CD4-positive, alpha-beta T cell treated with Interleukin-21 for 1 hour (primary cell): ENCODE measurements at places on chromosomes 5 and 9.

DNA sequence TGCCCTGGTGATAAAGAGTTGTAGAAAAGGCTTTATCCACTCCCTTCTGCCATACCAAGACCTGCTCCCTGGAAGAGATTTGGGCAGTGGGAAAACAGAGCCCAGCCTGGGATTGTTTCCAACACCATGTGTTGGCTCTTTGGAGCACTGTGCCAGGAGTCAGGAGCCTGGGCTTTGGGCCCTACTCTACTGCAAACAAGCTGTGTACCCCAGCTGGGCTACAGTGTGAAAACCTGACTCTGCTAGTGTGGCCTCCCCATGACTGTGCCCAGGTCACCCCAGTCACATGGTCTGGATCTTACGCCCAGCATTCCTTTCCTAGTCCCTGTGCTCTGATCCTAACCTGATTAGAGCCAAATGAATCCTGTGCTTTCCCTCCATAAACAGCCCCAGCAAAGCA lies 39.3 kb upstream of the SHB start:
- DNase-seq = no peak

DNA sequence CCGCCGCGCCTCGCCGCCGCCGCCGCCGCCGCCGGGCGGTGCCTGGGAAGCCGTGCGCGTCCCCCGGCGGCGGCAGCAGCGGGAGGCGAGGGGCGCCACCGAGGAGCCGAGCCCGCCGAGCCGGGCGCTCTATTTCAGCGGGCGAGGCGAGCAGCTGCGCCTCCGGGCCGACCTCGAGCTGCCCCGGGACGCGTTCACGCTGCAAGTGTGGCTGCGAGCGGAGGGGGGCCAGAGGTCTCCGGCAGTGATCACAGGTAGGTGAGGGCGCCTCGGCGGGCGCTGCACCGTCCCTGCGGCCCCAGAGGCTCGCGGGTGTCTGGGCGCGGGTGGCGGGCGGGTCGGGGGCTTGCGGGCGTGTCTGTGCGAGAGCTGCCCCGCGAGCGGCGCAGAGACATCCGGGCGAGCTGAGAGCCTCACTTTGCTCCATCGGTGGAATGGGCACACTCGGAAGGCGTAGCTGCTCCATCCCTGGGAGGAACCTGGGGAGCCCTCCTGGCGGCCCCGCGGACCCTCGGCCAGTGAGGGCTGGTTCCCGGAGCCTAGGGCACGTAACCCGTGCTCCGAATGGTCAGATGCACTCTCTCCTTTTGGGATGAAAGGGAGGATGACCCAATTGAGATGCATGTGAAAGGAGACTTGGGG lies 864 bp downstream of the PAPPA start:
- no peak for DNase-seq

DNA sequence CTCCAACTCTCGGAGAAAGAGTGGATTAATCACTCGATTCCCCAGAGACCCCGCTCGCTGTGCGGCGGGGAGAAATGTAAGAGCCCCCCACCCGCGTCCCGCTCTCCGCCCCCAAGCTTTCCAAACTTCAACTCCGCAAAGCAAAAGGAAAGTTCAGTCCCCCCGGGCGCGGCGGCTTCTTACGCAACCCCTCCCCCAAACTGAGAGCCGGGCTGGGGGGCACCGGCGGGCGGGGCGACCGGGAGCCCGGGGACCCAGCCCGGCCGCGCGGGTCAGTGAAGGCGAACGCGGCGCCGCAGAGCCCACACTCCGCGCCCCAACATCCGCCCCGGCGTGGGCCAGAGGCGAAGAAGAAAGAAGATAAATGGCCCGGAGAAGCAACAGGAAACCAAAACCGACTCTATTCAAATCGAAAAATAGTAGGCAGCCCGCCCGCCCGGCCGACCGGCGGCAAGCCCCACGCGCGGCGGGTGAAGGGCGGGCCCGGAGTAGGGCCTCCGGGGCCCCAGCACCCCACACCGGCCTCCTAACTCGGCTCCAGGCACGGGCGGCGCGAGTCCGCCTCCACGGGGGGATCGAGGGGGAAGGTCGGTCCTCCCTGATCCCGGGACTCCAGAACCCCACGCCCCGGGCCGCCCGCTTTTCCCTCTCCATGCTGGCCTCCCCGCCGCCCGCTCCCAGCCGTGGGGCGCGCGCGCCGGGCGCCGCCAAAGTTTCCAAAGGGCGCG lies 720 bp downstream of the NOTCH1 start:
- DNase-seq = peak; percentile 68

DNA sequence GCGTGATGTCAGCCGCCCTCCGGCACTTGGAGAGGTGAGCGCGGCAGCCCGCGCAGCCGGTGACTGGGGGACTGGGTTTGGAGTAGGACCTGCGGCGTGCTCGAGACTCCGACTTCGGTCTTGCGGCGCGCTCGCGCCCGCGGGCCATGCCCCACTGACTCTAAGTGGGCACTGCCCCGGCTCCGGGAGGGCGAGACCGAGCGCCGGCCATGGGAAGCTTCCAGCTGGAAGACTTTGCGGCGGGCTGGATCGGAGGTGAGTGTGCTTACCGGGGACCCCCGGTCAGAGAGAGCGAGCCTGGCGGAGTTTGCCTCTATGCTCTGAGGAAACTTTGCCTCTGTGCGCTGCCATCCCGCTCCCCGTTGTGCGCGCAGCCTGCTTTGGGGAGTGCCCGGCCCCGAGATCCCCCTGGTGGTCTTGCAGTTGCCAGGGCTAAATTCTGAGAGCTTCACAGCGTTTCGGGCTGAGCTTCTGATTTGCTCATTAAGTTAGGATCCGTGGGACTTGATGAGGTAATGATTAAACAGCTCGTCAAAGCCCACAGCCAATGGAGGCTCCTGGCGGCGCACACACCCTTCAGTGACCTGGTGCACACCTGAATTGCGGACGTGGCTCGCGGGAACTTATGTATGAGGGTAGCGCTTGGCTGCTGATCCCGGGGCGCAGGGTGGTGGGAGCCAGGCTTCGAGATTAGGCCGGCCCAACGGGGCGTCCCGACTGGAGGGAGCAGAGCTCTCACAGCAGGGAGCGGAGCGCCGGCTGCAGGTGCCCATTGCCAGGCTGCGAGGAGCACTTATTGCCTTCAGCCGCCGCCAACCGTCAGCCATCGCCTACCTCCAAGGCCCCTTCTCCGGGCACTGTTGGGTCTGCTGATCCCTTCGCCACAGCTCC lies at the start of gene SLC25A48:
TSS of gene SLC25A48 (plus strand) at position 25 of the 891 bp plus-strand sequence. CDS start at position 210, 185 bp downstream.
- DNase-seq = peak; percentile 1

- peak; percentile 39 for DNase-seq
Observed at GRCh38 chr9:4530375-4530774, 40.1 kb downstream of the SLC1A1 start.

GRCh38 chr9:37976714-37977477 lies 73.0 kb upstream of the SLC25A51 start:
- no peak for DNase-seq

GRCh38 chr9:116646661-116647514 lies 40.2 kb upstream of the TRIM32 start:
- DNase-seq = no peak

DNA sequence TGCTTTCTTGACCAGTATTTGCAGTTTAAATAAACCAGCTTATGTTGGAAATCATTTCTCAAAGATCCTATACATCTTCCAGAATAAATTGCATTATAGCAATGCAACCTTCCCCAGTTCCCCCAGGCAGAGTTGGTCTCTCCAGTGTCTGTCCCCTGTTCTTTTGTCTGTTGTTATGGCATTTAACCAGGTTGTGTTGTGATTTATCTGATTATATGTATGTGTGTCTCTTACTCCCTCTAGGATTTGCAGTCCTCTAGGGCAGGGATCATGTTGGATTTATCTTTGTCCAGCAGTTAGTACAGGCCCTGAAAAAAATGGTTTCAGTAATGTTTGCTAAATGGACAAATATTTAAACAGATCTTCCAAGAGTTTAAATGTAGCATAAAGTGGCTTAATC lies 17.3 kb downstream of the GARNL3 start:
- no peak for DNase-seq

DNA sequence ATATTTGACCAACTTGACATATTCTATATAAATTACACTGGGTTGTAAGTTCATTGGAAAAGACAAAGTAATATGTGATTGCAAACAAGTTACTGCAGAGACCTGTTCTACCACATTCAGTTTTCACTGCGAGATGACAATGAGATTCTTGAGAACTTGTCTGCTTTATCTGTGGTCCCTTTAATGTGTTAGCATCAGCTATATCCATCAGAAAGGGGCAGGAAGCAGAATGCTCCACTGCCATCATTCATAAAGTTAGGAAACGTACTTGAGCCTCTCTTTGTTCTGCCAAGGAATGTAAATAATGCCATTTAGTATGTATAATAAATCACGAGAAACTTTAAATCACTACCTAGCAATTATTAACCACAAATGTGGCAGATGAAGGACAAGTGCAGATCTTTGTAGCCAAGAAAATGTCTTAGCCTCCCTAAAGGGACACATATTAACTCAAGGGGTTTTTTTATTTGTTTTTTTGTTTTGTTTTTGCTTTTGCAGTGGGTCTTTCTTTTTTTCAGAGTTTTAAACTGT lies 59.4 kb downstream of the GIN1 start:
- no peak for DNase-seq

- no peak for DNase-seq
Observed at GRCh38 chr5:173717959-173718358, 101.5 kb upstream of the BOD1 start.

GRCh38 chr9:35673132-35674024 lies at the start of gene CA9:
Gene CA9 (plus strand): TSS chr9:35673928. CDS start chr9:35673960, 32 bp downstream.
- no peak for DNase-seq

DNA sequence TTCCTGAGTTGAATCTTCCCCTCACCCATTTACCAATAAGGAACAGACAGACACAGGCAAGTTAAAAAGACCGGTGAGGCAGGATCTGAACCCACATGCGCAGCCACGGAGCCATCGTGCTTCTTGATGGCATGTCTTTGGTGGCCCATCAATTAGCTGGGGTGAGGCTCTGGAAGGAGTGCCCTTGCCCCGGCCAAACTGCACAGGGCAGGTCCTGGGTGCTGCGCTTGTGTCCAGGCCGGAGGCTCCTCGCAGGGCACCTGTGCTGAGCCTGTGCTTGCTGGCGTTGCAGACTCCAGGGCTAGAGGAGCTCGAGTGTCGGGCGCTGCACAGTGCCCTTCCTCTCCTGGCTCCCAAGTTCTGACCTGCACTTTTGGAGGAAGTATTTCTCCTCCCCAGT lies 66.4 kb downstream of the PSMB7 start:
- DNase-seq = no peak

GRCh38 chr9:124020520-124021384 lies 9.2 kb downstream of the LHX2 start:
- DNase-seq = no peak

- DNase-seq = no peak
Observed at GRCh38 chr5:150078802-150079689, 7.3 kb downstream of the CSF1R start.

DNA sequence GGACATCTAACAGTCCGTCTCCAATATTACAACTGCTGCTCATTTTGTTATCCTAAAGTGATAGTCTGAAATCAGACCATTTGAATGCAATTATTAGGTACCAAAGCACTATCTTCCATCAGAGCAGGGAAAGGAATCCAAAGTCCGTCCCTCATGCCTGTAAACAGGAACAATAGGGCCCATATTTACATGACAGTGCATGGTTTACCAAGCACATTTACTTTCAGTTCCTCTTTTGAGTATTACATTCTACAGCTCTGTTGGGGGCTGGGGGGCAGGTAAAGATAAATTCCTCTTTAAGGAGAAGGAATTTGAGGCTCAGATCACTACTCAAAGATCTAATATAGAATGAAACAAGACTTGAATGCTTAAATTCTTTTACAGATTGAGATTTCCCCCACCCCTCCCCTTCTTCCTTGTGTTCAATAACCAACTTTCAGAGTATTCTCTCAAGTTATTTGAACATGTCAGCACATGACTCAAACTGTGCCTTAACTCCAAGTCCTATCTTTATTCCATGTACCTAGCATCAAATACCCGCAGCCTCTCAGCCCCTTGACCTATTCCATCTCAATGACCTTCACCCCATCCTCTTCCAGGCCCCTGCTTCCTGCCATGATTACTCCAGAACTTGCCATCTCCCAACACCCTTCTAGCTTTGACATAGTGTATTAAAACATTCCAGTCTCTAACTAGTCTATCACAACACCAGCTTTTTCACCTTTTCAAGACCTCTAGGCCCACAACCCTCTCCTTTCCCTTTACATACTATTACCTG lies 71.0 kb downstream of the BRINP1 start:
- no peak for DNase-seq

DNA sequence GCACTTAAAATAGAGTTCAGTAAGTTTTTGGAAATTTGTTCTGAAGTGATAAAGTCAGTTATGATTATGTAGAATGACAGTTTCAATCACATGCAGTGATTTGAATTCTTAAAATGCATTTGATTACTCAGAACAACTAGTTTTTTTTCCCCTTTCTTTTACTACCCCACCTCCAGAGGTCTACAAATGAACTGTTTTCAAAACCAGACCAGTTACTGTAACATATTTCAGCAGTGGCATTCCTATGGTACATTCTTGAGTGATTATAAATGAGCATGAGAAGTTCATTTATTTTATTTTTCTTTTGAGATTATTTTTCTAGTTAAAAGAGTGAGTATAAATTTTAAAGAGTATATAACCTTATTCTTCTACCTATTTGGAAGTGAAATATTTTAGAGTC lies 71.6 kb downstream of the NNT start:
- no peak for DNase-seq

- no peak for DNase-seq
Observed at GRCh38 chr9:84875193-84875592, 205.7 kb downstream of the NTRK2 start.

GRCh38 chr9:114662081-114662989 lies 4.7 kb upstream of the TEX53 start:
- DNase-seq = peak; percentile 62

- DNase-seq = no peak
Observed at GRCh38 chr5:21680196-21680595, 1172.9 kb downstream of the CDH12 start.

- no peak for DNase-seq
Observed at GRCh38 chr5:50547303-50547702, 106.2 kb upstream of the EMB start.

DNA sequence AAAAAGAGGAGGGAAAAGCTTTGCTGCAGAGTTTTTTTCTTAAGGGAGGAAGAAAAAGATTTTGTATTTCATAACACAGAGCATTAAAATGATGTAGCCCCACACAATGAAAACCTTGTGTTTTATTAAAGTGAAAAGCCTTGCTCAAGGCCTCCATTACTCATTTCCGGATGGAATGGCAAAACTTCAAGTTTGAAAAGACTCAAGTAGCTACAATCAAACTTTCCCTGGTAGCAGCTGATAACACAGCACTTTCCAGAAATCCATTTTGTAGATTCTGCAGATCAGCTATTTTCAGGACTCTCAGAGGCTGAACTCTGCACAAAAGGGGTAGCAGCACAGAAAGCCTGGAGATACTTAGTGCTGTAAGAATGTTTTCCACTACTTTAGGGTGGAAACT lies 374.8 kb downstream of the NFIB start:
- no peak for DNase-seq

GRCh38 chr5:8908055-8908683 lies 637.7 kb downstream of the SEMA5A start:
- DNase-seq = no peak

GRCh38 chr9:36721846-36722588 lies 149.3 kb downstream of the MELK start:
- no peak for DNase-seq

- peak; percentile 73 for DNase-seq
Observed at GRCh38 chr9:35954942-35955546, 2.9 kb downstream of the OR2S2 start.
